Stimulated activated CD8-positive, alpha-beta memory T cell treated with anti-CD3 and anti-CD28 coated beads, Interleukin-7, amount 100 ng/mL, for 4 hours (primary cell): ENCODE measurements at places on chromosomes 6 and 20.

DNA sequence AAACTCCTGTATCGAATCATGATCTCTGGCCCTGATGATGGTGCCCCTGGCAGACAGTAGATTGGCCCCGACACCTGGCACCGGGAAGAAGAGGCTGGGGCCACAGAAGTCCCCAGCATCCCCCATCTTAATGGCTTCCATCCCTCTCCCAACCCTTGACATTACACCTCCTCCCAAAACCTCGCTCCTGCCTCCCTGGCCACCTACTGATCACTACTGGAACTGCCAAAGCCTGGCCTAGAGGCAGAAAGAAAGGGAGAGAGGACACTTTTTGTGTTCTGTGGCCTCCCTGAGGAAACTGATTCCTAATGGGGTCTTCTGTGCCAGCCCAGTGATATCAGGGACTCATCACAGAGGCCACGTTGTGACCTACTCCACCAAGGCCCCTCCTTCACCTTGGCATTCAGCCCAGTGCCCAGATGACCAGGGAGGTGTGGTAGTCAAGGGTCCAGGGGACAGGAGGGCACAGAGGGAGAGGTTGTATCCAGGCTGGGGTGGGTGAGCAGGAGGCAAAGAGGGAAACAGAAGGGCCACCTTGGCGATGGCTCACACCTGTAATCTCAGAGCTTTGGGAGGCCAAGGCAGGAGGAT, 6.1 kb downstream of the C20orf173 start:
- no peak for DNase-seq

DNA sequence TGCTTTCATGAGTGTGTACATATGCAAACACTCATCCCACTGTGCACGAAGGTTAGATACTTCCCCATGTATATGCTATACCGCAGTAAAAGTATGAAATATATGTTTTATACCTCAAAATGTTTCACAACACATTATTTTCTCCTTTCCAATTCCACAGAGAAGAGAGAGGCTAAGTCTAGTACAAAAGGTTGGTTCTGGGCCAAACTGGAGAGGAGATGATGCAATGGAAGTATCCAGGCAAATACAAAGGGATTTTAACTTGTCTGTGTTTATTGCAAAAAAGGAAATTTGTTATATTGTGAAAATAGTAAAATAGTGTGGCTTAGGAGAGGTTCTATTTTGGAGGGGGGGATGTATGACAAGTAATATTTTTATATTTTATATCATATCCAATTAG, 112.6 kb downstream of the PLCB1 start:
- DNase-seq, result no peak

GRCh38 chr20:36629719-36630681, 16.0 kb downstream of the SLA2 start:
- DNase-seq, result peak; percentile 39

GRCh38 chr6:43203029-43203717, 21.2 kb downstream of the CUL9 start:
- no peak for DNase-seq

DNA sequence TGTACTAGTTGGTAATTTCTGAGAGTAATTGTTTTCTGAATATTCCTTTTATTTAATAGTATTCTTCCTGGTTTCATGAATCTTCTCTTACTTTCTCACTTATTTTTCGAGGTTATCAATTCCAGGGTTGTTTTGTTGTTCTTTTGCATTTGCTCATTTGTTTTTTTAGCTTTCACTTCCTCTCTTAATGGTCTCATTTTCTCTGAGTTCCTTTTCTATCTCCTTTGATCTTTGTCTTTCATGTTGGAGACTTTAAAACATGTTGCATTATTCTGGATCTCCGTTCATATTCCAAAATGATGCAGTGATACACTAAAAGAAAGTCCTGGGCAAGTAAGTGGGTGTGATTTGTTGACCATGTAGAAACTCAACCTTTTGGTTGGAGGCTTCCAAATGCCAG, 345.3 kb upstream of the SLC35B3 start:
- DNase-seq, result no peak

DNA sequence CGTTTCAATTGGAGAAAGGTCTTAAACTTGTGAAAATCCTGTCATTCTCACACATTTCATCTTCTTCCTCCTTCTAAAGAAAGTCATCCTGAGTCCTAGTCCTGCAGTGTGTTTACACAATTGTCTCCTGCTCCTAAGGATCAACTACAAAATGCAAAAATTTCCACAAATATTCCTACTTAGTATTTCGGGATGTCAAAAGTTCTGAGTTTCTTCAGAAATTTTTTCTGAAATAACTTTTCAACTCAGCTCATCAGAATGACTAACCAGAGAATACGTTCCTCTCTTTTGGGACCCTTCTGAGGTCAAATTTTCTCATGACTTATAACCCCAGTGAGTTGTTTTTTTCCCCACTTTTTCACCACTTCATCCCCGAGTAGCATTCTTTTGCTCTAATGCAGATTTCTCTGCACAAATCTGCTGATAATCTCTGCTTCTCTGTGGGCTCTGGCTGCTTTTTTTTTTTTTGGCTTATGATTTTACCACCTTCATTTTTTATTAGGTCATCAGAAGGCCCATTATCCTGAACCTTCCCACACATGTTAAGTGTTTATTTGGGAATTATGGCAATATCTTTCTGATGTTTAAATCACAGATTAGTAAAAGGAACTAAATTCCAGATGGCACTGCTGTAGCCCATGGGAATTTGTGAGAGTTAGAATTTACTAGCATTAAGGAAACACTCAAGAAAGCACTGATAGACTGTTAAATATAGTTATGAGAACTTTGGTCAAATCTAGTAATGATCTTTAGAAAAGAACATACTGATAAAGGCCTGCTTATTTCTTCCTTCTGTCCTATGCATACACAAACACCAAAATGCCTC, 41.4 kb downstream of the MAP3K5 start:
- DNase-seq, result no peak
